AML-193 (cell line): ENCODE measurements at places on chromosomes 2 and 18.

GRCh38 chr2:203997980-203998809 is 61.6 kb downstream of the ICOS start:
- no peak for DNase-seq

DNA sequence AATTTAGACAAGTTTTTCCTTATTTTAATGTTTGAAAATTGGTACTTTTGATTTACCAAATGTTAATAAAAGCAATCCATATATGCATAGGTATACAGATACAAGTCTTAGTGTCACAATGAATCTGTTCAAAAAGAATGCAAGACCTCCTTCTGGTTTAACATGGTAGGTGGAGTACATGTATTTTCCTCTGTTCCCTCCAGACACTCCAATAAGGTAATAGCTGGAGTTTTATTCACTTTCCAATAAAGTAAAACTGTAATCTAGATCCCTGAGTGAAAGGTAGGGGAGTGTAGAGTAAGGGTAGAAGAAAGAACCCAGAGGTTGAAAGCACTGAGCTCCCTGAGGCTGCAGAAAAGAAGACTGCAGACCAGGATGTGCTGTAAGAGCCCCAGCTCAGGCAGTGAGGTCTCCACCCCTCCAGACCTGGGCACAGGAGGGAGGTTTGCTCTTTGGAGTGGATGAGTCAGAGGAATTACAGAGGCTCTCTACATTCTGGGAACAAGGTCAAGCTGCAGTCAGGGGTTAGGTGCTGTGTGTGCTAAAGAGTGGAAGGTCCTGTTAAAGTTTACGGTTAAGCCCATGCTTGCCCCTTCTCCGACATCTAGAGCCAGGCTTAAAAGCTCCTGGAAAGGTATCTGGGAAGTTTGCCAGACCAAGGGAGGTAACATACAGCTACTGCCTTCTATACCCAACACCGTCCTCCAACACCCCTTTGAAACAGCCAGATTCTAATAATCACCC is 27.6 kb upstream of the STAT1 start:
- DNase-seq: no peak

DNA sequence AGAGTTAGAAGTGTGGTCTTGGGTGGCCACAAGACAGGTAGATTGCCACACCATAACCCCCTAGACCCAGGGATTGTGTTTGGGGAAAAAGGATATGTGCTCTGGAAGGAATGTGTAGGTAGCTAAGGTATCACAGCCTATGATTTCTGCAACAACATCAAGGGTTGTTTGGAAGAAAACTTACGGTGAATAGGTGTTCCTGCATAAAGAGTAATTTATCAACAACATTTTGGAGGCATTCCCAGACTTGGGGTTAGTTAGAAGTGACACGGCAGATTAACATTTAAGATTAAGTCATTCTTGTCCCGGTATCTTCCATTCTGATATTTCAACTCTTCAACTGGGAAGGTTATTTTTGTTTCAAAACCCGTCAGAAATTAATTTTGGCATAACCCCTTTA is 65.5 kb downstream of the SPP2 start:
- no peak for DNase-seq

DNA sequence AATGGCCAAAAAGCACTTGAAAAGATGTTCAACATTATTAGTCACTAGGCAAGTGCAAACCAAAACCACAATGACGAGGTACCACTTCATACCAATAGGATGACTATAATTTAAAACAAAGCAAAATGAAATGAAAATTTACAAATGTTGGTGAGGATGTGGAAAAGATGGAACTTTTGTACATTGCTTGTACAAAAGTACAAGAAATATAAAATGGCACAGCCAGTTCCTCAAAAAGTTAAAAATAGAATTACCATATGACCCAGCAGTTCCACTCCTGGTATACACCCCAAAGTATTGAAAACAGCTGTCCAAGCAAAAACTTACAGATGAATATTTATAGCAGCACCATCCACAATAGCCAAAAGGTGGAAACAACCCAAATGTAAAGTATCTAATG is 107.8 kb upstream of the XPO1 start:
- no peak for DNase-seq

DNA sequence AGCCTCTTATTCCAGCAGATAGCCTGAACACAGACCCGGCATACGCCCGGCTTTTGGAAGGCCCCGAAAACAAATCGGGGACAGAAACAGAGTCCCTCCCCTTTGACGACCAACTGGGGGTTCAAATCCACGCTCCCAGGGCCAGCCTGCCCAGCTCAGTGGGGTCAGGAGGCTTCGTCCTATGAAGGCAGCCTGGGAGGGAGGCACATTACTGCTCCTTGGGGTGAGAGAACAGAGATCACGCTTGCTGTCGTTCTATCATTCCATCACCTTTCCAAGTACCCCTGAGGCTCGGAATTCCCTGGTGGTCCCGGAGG is 208.8 kb upstream of the SALL3 start:
- no peak for DNase-seq
